Activated CD4-positive, alpha-beta memory T cell treated with anti-CD3 and anti-CD28 coated beads, Interleukin-2, amount 10 ng/mL, durations not matched to agents 7 days and 5 days (primary cell): ENCODE measurements at places on chromosomes 4 and X.

GRCh38 chr4:121242188-121242750 is 78.1 kb upstream of the TNIP3 start:
- H3K27me3 ChIP-seq: no peaks in the 10 kb centered on the region
- H3K4me1 ChIP-seq: peaks cover 18% of the 10 kb centered on the region
- no peak overlapping the region for H3K27ac ChIP-seq
- no peaks in the 10 kb centered on the region for H3K36me3 ChIP-seq
- no peak overlapping the region for H3K4me3 ChIP-seq
- no peak for DNase-seq

DNA sequence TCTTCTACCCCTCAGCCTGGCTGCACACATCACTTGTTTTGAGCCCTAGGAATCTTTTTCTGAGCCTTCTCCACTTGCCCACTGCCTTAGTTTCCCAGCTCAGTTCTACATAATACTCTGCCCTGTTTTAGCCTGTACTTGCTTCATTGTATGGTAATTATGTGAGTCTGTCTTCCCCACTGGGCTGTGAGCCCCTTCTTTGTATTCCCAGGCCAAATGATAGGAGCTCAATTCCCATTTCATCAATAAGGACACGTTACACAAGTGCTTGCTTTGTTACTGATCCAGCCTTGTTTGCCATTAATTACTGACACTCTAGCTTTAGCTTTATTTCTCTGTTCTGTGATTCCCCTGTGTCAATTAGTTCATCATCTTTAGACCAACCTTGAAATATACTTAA is 28.1 kb downstream of the KIT start:
- no peak overlapping the region for H3K27ac ChIP-seq
- DNase-seq: no peak
- H3K36me3 ChIP-seq: no peaks in the 10 kb centered on the region

DNA sequence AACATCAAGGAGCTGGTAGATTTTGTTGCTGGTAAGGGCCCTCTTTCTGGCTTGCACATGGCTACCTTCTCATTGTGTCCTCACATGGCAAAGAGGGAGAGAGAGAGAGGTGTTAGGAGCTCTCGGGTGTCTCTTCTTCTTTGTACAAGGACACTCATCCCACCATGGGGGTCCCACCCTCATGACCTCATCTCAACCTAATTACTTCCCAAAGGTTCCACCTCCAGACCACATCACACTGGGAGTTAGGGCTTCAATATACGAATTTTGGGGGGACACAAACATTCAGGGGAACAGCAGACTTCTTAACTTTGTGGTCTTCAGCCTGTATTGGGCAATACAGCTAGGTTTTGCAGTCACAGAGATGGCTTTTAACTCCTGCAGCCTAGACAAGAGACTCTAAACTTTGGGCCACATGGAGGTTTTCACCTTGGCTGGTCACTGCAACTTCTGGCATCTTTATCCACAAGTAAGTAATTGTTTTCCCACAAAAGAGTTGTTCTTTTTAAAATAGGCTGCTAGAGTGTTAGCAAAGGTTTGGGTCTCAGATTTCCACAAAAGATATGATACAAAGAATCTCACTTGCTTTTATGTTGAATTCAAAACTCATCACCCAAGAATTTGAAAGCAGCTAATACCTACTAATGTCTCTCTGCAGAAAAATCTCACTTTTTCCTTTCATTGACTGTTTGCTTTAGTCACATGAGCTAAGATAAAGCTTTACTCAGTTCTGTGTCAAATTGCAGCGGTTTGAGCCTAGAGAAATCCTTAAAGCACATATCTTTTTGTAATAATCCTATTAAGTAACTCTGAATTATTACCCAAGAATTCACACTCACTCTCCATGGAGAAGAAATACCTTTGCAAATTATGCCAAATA is 39.6 kb upstream of the BBS12 start:
- peaks cover 30% of the 10 kb centered on the region for H3K27me3 ChIP-seq
- H3K4me1 ChIP-seq: peaks cover 32% of the 10 kb centered on the region
- H3K4me3 ChIP-seq: no peak overlapping the region
- H3K27ac ChIP-seq: no peak overlapping the region
- DNase-seq: no peak

GRCh38 chr4:185811509-185812364 is at the start of gene SORBS2:
Gene SORBS2, minus strand, starts transcription at chr4:185812194. Its CDS starts 121,623 bp downstream, at chr4:185690571.
- no peaks in the 10 kb centered on the region for H3K4me1 ChIP-seq
- H3K27me3 ChIP-seq: peaks cover 3% of the 10 kb centered on the region
- DNase-seq: no peak
- H3K4me3 ChIP-seq: no peak within 1 kb of the TSS

- no peaks in the 10 kb centered on the region for H3K27me3 ChIP-seq
- H3K4me3 ChIP-seq: no peak overlapping the region
- peaks cover 12% of the 10 kb centered on the region for H3K4me1 ChIP-seq
- no peak overlapping the region for H3K27ac ChIP-seq
- DNase-seq: no peak
- peaks cover 19% of the 10 kb centered on the region for H3K36me3 ChIP-seq
These were observed 8.0 kb upstream of the DGAT2L6 start for GRCh38 chrX:70169281-70169680.

DNA sequence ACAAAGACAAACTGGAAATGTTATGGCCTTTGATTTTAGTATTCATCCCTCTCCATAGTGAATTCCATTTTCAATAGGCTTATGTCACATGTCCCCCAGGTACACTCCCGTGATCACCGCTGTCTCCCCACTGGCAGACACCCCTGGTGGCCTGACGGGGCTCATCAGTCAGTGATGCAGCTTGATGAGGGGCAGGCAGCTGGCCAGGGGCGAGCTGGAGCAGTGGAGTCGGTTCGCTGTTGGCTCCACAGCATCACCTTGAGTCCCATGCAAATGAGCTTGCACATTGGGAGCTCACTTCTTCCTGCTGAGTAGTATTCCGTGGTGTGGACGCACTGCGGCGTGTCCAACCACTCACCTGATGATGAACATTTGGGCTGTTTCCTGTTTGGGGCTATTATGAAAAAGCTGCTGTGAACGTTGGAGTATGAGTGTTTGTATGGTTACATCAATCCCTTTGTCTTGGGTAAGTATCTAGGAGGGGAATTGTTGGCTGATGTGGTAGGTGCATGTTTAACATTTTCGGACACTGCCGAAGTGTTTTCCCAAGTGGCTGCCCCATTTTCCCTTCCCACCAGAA is 5.2 kb downstream of the TREX2 start:
- no peak overlapping the region for H3K4me3 ChIP-seq
- H3K27ac ChIP-seq: no peak overlapping the region
- DNase-seq: no peak
- H3K4me1 ChIP-seq: no peaks in the 10 kb centered on the region

GRCh38 chr4:47203593-47203992 is 172.2 kb downstream of the GABRB1 start:
- H3K4me1 ChIP-seq: no peaks in the 10 kb centered on the region
- DNase-seq: no peak

DNA sequence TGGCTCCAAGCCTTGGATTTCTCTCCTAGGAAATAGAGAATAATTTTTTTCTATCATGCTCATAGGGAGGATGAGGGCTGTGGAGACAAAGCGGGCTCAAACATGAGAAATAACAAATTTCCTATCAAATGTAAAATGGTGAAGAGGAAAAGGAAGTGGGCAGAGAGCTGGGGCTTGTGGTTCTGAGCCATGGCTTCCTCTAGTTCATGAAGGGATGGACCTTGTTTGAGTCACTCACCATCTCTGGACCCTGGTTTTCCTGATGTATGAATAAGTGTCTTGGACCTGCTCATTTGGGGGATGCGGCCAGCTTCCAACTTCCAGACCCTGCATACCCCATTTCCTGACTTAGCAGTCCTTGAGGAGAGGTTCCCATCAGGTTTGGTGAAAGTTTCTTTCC is 63.0 kb downstream of the MSX1 start:
- H3K4me1 ChIP-seq: peaks cover 11% of the 10 kb centered on the region
- no peaks in the 10 kb centered on the region for H3K36me3 ChIP-seq
- no peak for DNase-seq
- no peaks in the 10 kb centered on the region for H3K27me3 ChIP-seq
- H3K4me3 ChIP-seq: no peak overlapping the region

DNA sequence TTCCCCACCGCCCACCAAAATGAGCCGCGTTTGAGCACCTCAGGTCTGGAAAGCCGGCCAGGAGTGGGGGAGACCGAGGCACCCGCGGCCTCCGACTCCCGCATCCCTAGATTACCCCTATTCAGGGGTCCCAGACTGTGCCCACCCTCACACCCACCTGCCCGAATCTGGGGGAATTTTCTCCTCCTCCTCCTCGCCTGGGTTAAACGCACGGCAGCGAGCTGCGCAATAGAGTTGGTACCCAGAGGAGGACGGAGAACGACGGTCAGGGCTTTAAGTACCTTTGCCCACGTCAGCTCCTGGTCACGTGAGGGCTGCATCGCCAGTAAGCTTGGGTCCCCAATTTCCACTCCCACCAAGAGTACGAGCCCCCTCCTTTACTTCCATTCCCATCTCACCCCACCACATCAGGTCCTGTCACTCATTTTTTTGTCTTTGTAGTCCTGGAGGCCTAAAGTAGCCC is at the start of gene ARMCX2:
Gene ARMCX2, minus strand, starts transcription at position 250 of the 463 bp plus-strand sequence. CDS start 2,262 bp downstream, outside the sequence.
- H3K27ac ChIP-seq: no peak within 1 kb of the TSS
- H3K27me3 ChIP-seq: peaks cover 10% of the 10 kb centered on the region
- no peaks in the 10 kb centered on the region for H3K36me3 ChIP-seq
- H3K4me1 ChIP-seq: peaks cover 21% of the 10 kb centered on the region
- DNase-seq: no peak

GRCh38 chr4:76640353-76640910 is 205.4 kb downstream of the SHROOM3 start:
- no peak for DNase-seq
- no peak overlapping the region for H3K4me3 ChIP-seq
- no peaks in the 10 kb centered on the region for H3K4me1 ChIP-seq
- H3K27ac ChIP-seq: no peak overlapping the region
- peaks cover 16% of the 10 kb centered on the region for H3K27me3 ChIP-seq

DNA sequence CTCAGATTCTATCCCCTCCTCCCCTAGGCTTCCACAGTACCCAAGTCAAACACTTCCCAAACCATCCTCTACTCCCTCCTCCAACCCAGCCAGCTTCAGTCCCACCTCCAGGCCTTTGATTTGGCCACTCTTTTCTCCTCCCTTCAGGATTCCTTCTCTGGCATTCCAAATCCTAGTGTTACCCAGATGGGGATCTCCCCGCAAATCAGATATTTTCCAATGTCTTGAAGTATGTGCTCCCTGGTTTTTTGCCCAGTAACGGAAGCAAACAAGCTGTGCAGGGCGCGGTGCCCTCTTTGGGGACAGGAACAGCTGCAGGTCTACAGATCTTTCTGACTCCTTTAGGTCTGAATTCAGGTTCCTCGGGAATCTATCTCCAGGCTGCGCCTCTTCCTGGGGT is 2.2 kb upstream of the SYN1 start:
- H3K27ac ChIP-seq: no peak overlapping the region
- no peak overlapping the region for H3K4me3 ChIP-seq
- H3K27me3 ChIP-seq: peaks cover 40% of the 10 kb centered on the region
- H3K4me1 ChIP-seq: peaks cover 19% of the 10 kb centered on the region
- H3K36me3 ChIP-seq: peaks cover 4% of the 10 kb centered on the region

GRCh38 chrX:21940356-21940829 is at the start of gene SMS:
Gene SMS, plus strand, starts transcription at chrX:21940709. Its CDS starts 116 bp downstream, at chrX:21940825.
- peaks cover 12% of the 10 kb centered on the region for H3K36me3 ChIP-seq
- H3K4me3 ChIP-seq: peak within 1 kb of the TSS; percentile 74
- peaks cover 28% of the 10 kb centered on the region for H3K4me1 ChIP-seq
- peak; percentile 59 for DNase-seq
- peak within 1 kb of the TSS; percentile 64 for H3K27ac ChIP-seq

DNA sequence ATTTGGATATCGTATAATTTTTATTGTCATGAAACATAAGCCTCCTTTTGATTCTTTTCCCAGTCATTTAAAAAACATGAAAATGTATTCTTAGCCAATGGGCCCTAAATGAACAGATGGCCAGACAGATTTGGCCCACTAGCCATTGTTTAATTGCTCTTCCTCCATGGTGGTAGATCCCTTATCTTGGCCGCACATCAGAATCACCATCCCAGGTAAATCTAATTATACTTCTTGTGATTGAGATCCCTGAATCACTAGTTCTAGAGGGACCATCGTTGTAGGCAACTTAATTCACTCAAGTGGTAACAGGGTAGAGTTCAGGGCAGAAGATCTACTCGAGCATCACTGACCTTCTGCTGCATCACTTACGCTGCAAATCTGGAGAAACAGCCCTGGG is 24.1 kb upstream of the VCX3A start:
- no peaks in the 10 kb centered on the region for H3K36me3 ChIP-seq
- DNase-seq: no peak
- no peak overlapping the region for H3K27ac ChIP-seq

GRCh38 chr4:169062897-169063244 is 52.8 kb upstream of the CBR4 start:
- H3K27ac ChIP-seq: no peak overlapping the region
- no peak for DNase-seq
- H3K4me1 ChIP-seq: no peaks in the 10 kb centered on the region
- no peaks in the 10 kb centered on the region for H3K36me3 ChIP-seq
- no peak overlapping the region for H3K4me3 ChIP-seq

- no peak overlapping the region for H3K4me3 ChIP-seq
- H3K27ac ChIP-seq: no peak overlapping the region
- H3K4me1 ChIP-seq: peaks cover 8% of the 10 kb centered on the region
- no peaks in the 10 kb centered on the region for H3K36me3 ChIP-seq
- DNase-seq: peak; percentile 72
These were observed 13.1 kb upstream of the ACOT9 start for GRCh38 chrX:23756165-23756564.

GRCh38 chr4:34417160-34417559 is 1827.2 kb downstream of the ARAP2 start:
- H3K36me3 ChIP-seq: no peaks in the 10 kb centered on the region
- DNase-seq: no peak
- no peak overlapping the region for H3K4me3 ChIP-seq
- no peaks in the 10 kb centered on the region for H3K4me1 ChIP-seq
- no peak overlapping the region for H3K27ac ChIP-seq

GRCh38 chr4:85126991-85127591 is 160.6 kb upstream of the WDFY3 start:
- H3K27me3 ChIP-seq: no peaks in the 10 kb centered on the region
- no peak overlapping the region for H3K4me3 ChIP-seq
- no peak overlapping the region for H3K27ac ChIP-seq
- no peaks in the 10 kb centered on the region for H3K36me3 ChIP-seq
- no peak for DNase-seq

GRCh38 chrX:3549411-3549911 is 164.0 kb downstream of the PRKX start:
- no peaks in the 10 kb centered on the region for H3K4me1 ChIP-seq
- H3K36me3 ChIP-seq: no peaks in the 10 kb centered on the region
- H3K27ac ChIP-seq: no peak overlapping the region
- no peak overlapping the region for H3K4me3 ChIP-seq

GRCh38 chr4:105068516-105068915 is 78.2 kb upstream of the TET2 start:
- no peak overlapping the region for H3K27ac ChIP-seq
- H3K4me1 ChIP-seq: no peaks in the 10 kb centered on the region
- no peak overlapping the region for H3K4me3 ChIP-seq
- H3K27me3 ChIP-seq: peaks cover 12% of the 10 kb centered on the region

DNA sequence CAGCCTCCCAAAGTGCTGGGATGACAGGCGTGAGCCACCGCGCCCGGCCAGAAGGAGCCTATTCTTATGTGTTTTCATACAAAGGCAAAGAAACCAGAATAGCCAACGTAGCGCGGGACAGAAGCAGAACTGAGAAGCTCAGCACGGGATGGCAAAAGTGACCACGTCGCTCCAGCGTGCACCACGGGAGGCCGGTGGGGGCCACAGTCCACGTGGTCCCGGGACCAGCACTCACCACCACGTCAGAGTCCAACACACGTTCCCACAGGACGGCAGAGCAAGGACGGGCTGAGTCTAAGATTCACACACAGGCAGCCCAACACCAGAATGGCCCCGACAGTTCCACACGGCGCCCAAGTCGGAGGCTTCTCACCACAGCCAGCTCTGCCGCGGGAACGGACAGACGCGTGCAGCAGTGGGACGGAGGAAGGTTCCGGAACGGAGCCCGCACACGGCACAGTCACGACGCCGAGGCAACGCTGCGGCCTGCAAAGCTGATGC is 18.8 kb upstream of the GTPBP6 start:
- peaks cover 46% of the 10 kb centered on the region for H3K36me3 ChIP-seq
- no peak overlapping the region for H3K4me3 ChIP-seq
- H3K4me1 ChIP-seq: no peaks in the 10 kb centered on the region
- DNase-seq: no peak
